ENCODE measurements at places on chromosomes 5 and 9. TPM values are rescaled to one million over a fixed set of nuclear protein-coding genes. Genes with fewer than 3 reads are reported as not detected.

GRCh38 chr9:130289711-130290241 lies 24.2 kb downstream of the HMCN2 start:
- no peaks in the 10 kb centered on the region for H3K36me3 ChIP-seq
- DNase-seq = peak; percentile 89
- peak overlapping the region; percentile 37 for H3K27ac ChIP-seq

The FOXD1 gene
- total RNA-seq = 0.37 TPM

- H3K27ac ChIP-seq = no peak overlapping the region
- H3K4me1 ChIP-seq = no peaks in the 10 kb centered on the region
- H3K4me3 ChIP-seq = no peak overlapping the region
Measured at GRCh38 chr5:23103566-23103965, 250.4 kb upstream of the CDH12 start.

GRCh38 chr5:142725231-142726187 lies 39.6 kb upstream of the FGF1 start:
- H3K36me3 ChIP-seq = no peaks in the 10 kb centered on the region
- no peaks in the 10 kb centered on the region for H3K4me1 ChIP-seq
